ENCODE measurements at places on chromosomes 1 and 21. TPM values are rescaled to one million over a fixed set of nuclear protein-coding genes. Genes with fewer than 3 reads are reported as not detected.
A peak's percentile ranks its signal among the peaks of the same experiment; 100 is the strongest.

DNA sequence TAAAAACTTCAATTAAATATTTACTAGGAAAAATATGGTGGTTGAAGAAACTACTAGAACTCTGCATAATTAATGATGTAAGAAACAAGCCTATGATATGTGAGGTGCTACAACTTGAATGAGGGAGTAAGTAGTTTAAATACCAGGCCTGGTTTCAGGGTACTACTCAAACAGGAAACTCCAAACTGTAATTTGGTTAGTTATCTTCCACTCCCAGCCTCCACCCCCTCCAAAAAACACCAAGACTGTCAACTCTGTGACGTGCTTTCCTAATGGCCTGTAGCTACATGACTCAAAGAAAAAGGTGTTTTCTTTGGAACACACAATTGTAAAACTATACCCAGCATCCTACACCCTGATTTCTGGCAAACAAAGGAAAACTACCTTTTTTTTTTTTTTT lies 55.9 kb upstream of the RCC1 start:
- no peak for DNase-seq
- H3K4me1 ChIP-seq = peaks cover 7% of the 10 kb centered on the region
- H3K4me3 ChIP-seq = no peak overlapping the region

- no peak for DNase-seq
- H3K4me1 ChIP-seq = no peaks in the 10 kb centered on the region
- H3K27ac ChIP-seq = no peak overlapping the region
- no peaks in the 10 kb centered on the region for H3K36me3 ChIP-seq
Measured at GRCh38 chr1:112239683-112240330, 156.2 kb upstream of the CTTNBP2NL start.

- no peaks in the 10 kb centered on the region for H3K36me3 ChIP-seq
- H3K27ac ChIP-seq = no peak overlapping the region
- no peak for DNase-seq
- no peak overlapping the region for H3K4me3 ChIP-seq
- no peaks in the 10 kb centered on the region for H3K4me1 ChIP-seq
Measured at GRCh38 chr1:190323530-190323929, 154.1 kb downstream of the BRINP3 start.

- no peaks in the 10 kb centered on the region for H3K36me3 ChIP-seq
- no peaks in the 10 kb centered on the region for H3K27me3 ChIP-seq
- no peak overlapping the region for H3K27ac ChIP-seq
- H3K4me1 ChIP-seq = no peaks in the 10 kb centered on the region
Measured at GRCh38 chr21:44742418-44743153, 31.2 kb upstream of the TSPEAR start.

DNA sequence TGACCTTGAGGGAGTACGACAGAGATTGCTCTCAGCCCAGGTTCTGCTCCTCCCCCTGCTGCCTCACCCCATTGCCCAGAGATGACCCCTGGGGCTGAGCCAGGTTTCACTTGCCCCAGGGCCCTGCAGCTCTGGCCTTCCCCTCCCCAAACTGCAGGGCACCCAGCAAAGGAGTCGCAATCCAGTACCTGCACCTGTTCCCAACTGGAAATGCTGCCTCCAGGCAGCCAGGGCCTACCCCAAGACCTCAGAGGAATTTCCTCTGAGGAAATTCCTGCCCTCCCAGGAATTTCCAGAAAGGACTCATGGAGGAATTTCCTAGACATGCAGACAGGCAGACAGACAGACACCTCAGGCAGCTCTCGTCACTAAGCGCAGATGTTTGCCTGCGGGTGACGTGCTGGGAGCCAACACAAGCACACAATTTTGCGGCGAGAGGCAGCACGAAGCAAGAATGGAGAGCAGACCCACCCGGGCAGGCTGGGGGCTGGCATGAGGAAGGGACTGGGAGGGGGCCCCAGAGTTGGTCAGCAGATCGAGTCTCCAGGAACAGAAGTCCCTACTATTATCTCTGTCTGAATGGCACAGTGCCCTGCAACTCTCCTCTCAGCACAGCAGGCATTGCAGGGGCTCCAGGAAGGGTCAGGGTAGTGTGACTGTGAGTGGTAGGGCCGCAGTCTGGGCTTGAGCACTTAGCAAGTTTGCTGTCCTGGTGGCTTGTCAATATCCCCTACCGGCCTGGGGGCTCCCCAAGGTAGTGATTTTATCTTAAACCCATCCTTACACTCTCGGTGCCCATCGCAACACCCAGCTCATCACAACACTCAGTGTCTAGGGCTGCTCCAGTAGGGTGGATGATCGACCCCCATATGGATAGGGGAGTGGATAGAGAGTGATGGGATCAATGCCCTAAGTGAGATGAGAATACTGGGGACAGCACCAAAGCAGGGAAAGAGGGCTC lies 2.9 kb upstream of the EFNA1 start:
- H3K27ac ChIP-seq = no peak overlapping the region
- no peak overlapping the region for H3K4me3 ChIP-seq
- H3K4me1 ChIP-seq = peaks cover 16% of the 10 kb centered on the region
- no peaks in the 10 kb centered on the region for H3K36me3 ChIP-seq
- no peak for DNase-seq

GRCh38 chr1:144101397-144102045 lies 129.7 kb upstream of the FAM72C start:
- no peak overlapping the region for H3K27ac ChIP-seq
- no peak overlapping the region for H3K4me3 ChIP-seq
- H3K4me1 ChIP-seq = no peaks in the 10 kb centered on the region
- no peaks in the 10 kb centered on the region for H3K27me3 ChIP-seq
- H3K36me3 ChIP-seq = no peaks in the 10 kb centered on the region

- no peak overlapping the region for H3K4me3 ChIP-seq
- no peaks in the 10 kb centered on the region for H3K4me1 ChIP-seq
- H3K27me3 ChIP-seq = no peaks in the 10 kb centered on the region
- H3K27ac ChIP-seq = no peak overlapping the region
- H3K36me3 ChIP-seq = peaks cover 26% of the 10 kb centered on the region
Measured at GRCh38 chr1:33295023-33295422, 25.9 kb downstream of the A3GALT2 start.

DNA sequence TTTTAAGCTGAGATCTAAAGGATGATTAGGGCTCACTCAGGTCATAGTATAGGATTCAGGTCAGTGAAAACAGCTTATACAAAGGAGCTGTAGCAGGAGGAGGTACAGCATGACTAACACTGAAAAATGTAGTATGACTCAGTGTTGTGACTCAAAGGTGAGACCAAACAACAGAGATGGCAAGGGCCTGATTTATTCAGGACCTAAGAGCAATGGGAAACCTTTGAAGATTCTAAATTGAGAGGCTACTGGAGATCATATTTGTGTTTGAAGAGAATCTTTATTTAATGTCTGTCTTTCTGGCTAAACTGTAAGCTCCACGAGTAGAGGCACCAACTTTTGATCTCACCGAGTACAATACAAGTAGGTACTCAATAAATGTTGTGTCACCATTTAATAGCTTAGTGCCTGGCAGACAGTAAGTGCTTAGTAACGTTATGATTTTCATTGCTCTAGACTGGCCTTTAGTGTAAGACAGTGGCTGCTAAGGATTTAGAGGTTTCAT lies 43.5 kb downstream of the PRKAA2 start:
- no peaks in the 10 kb centered on the region for H3K27me3 ChIP-seq
- H3K27ac ChIP-seq = no peak overlapping the region
- no peak overlapping the region for H3K4me3 ChIP-seq
- no peak for DNase-seq
- H3K4me1 ChIP-seq = no peaks in the 10 kb centered on the region

GRCh38 chr1:4562321-4562720 lies 92.1 kb upstream of the AJAP1 start:
- DNase-seq = no peak
- no peaks in the 10 kb centered on the region for H3K27me3 ChIP-seq
- H3K27ac ChIP-seq = no peak overlapping the region
- H3K4me1 ChIP-seq = no peaks in the 10 kb centered on the region
- H3K36me3 ChIP-seq = no peaks in the 10 kb centered on the region

GRCh38 chr1:30705698-30706097 lies 17.7 kb downstream of the MATN1 start:
- no peaks in the 10 kb centered on the region for H3K36me3 ChIP-seq
- H3K4me3 ChIP-seq = no peak overlapping the region
- no peaks in the 10 kb centered on the region for H3K27me3 ChIP-seq
- H3K27ac ChIP-seq = no peak overlapping the region
- no peak for DNase-seq
- no peaks in the 10 kb centered on the region for H3K4me1 ChIP-seq

- no peaks in the 10 kb centered on the region for H3K27me3 ChIP-seq
- no peak overlapping the region for H3K4me3 ChIP-seq
- H3K36me3 ChIP-seq = no peaks in the 10 kb centered on the region
- H3K27ac ChIP-seq = no peak overlapping the region
Measured at GRCh38 chr1:69088571-69088970, 479.2 kb upstream of the LRRC7 start.

DNA sequence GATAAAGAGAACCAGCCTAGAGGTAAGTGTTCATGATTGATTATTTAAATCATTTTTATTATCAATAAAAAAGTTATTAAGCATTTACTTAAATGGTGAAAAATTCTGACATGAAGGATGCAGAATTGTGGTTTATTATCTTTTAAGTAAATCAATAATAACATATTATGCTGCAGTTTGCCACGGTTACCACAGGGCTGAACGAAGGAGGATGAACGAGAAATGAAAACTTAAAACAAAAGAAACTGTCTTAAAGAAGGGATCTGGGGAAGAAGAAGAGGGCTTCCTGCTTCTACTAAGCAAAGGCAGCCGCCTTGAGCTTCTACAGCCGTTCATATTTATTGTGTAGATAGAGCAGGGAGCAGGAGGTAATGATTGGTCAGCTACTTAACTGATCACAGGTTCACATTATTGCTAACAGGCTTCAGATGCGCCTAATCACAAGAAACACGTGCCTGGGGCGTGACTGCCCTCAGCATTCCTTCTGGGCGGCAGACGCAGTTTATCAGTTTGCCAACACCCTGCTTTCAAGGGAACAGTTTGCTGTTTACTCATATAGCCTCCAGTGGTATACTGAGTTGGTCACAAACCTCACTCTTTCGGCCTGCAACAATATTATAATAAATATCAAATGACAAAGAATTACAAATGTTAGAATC lies 5.8 kb upstream of the FNBP1L start:
- DNase-seq = no peak
- H3K4me1 ChIP-seq = no peaks in the 10 kb centered on the region
- no peaks in the 10 kb centered on the region for H3K36me3 ChIP-seq
- H3K27me3 ChIP-seq = no peaks in the 10 kb centered on the region
- no peak overlapping the region for H3K27ac ChIP-seq

- no peaks in the 10 kb centered on the region for H3K27me3 ChIP-seq
- peak overlapping the region; percentile 93 for H3K4me3 ChIP-seq
- peaks cover 25% of the 10 kb centered on the region for H3K36me3 ChIP-seq
- peak; percentile 80 for DNase-seq
- H3K4me1 ChIP-seq = peaks cover 57% of the 10 kb centered on the region
- H3K27ac ChIP-seq = peak overlapping the region; percentile 99
Measured at GRCh38 chr1:6601049-6601922, 1.4 kb downstream of the KLHL21 start.

DNA sequence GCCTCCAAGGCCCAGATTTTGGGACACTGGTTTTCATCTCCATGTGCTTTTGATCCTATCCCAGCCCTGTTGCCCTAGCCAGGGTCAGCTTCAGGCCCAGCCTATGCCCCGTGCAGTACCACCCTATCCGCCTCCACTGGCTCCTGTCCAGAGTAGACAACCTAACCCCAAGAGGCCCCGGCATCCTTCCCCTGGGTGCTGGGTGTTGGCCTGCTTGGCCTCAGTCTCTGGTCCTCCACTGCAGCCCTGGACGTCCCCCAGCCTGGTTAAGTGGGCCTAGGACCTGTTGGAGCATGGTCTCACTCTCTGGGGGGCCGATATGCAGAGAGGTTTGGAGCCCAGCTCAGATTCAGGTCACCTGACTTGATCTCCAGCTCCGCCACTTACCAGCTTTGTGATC lies 1.6 kb downstream of the CSF3R start:
- DNase-seq = no peak
- no peak overlapping the region for H3K4me3 ChIP-seq
- no peak overlapping the region for H3K27ac ChIP-seq
- no peaks in the 10 kb centered on the region for H3K36me3 ChIP-seq
- H3K27me3 ChIP-seq = no peaks in the 10 kb centered on the region

GRCh38 chr21:32197896-32198295 lies 81.0 kb downstream of the MIS18A start:
- H3K27ac ChIP-seq = no peak overlapping the region
- H3K27me3 ChIP-seq = no peaks in the 10 kb centered on the region
- DNase-seq = no peak
- peaks cover 9% of the 10 kb centered on the region for H3K4me1 ChIP-seq
- H3K36me3 ChIP-seq = no peaks in the 10 kb centered on the region
- no peak overlapping the region for H3K4me3 ChIP-seq

DNA sequence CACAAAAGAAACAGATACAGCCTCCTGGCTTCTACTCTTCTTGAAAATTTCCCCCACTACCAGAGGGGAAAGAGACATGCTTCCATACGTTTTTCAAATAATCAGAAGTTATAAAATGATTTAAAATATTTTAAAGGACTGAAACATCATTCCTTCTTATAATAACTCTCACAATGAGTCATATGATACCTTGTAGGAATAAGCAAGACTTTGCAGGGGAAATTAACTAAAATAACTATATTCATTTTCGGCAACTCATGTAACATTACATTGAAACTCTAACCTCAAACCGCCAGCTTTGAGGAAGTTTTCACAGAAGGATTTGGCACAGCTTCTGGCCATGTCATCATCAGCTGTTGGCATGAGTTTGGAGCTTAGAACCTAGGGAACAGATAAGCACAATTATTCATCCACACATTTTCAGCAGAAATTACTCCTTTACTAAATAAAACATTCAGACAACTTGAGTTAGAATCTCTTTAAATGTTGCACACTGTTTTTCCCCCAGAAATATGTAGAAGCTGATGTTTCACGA lies 85.9 kb downstream of the USP24 start:
- H3K36me3 ChIP-seq = peaks cover 17% of the 10 kb centered on the region
- H3K27me3 ChIP-seq = no peaks in the 10 kb centered on the region
- peaks cover 21% of the 10 kb centered on the region for H3K4me1 ChIP-seq
- no peak overlapping the region for H3K4me3 ChIP-seq

PACC1 gene
- 4.1 TPM for total RNA-seq

CADM3 gene
- 7.2 TPM for total RNA-seq

CTSS gene
- total RNA-seq = 64.7 TPM

EDARADD gene
- total RNA-seq = 2.8 TPM
